ENCODE measurements at places on chromosomes 7 and 10.

DNA sequence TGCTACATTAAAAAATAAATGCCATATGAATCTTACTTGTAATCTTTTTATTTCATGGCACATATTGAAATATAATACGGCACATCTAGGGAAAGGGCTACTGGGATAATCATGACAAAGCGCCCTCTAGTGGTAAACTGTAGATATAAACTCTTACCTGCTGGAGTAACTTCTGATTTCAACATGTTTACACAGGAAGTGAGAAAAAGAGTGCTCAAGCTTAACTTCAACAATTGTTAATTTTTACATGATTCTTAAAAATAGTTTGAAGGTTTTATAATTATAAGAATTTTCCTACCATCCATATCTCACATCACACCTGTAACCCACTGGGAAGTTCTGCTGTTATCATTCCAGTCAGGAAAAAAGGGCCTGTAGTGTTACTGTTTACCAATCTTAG is 2.0 kb upstream of the HEPACAM2 start:
- H3K4me3 ChIP-seq, result no peak overlapping the region
- no peak overlapping the region for H3K27ac ChIP-seq
- H3K36me3 ChIP-seq, result no peaks in the 10 kb centered on the region

DNA sequence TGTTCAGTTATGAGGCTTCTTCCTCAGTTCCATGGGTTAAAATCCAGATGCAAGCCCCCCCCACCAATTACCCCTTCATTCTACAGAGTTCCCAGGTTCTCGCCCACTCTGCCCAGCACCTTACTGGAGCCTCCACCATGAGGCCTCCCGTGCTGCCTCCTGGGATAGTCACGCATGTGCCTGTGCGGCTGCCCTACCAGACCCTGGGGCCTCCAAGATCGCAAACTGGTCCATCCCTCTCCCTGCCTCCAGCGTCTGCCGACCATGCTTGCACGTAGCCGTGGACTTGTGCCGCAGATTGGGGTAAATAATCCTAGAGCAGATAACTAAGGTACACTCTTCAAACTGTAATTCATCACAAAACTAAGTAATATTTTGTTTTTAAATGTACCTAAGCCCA is 611.2 kb downstream of the PTPRN2 start:
- no peaks in the 10 kb centered on the region for H3K36me3 ChIP-seq
- no peaks in the 10 kb centered on the region for H3K4me1 ChIP-seq
- no peaks in the 10 kb centered on the region for H3K27me3 ChIP-seq
- DNase-seq, result no peak

DNA sequence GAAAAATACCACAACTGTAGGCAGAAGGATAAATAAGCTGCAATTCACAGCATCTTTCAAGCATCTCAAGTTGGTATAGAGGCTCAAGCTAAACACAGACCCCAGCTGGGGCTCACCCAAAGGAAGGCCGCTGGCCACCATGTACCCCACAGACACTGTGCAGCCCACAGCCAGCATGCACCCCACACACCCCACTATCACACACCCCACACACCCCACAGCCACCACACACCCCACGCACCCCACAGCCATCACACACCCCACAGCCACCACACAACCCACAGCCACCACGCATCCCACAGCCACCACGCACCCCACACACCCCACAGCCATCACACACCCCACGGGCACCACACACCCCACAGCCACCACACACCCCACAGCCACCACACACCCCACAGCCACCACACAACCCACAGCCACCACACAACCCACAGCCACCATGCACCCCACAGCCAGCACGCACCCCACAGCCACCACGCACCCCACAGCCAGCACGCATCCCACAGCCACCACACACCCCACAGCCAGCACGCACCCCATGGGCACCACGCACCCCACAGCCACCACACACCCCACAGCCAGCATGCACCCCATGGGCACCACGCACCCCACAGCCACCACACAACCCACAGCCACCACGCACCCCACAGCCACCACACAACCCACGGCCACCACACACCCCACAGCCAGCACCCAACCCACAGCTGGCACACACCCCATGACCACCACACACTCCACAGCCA is 214.7 kb downstream of the DNAJB6 start:
- no peak for DNase-seq
- H3K4me1 ChIP-seq, result no peaks in the 10 kb centered on the region
- no peaks in the 10 kb centered on the region for H3K36me3 ChIP-seq
- no peak overlapping the region for H3K4me3 ChIP-seq
- no peak overlapping the region for H3K27ac ChIP-seq
- H3K27me3 ChIP-seq, result no peaks in the 10 kb centered on the region

DNA sequence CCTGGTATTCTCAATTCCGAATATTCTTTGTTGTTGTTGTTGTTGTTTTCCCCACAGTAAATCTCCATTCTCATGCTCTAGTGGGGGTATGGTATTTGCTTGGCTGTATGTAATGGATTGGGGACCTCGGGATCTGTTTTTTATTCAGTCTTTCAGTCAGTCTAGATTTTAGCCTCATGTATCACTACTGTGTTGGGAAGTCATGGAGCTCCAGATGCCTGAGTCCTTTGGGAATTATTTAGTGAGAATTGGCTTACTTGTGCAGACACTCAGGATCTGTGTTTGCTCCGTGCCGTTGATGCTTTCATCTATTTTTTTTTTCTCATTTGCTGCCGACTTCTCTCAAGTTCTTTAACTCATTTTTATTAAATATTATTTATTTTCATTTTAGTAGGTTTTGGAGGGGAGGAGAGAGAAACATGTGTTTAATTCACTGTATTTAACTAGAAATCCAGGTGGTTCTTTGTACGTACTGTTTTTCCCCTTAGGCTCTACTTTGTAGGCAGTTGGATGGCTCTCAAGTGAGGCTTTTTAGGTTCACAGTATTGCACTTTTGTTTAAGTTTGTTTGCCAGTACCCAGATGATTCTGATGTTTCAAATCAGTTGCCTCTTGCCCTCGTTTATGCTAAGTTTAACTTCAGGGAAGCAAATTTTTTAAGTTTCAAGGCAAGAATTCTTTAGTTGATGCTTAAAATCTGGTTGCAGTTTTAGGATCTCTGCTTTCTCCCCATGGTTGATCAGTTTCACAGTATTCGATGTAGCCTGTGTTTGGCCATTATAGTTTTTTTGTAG is 36.9 kb downstream of the ZNRF2 start:
- H3K4me3 ChIP-seq, result peak overlapping the region; percentile 57
- H3K27ac ChIP-seq, result peak overlapping the region; percentile 87
- H3K27me3 ChIP-seq, result no peaks in the 10 kb centered on the region
- no peaks in the 10 kb centered on the region for H3K36me3 ChIP-seq
- peaks cover 18% of the 10 kb centered on the region for H3K4me1 ChIP-seq

GRCh38 chr10:79295563-79295962 is 51.7 kb upstream of the PPIF start:
- no peaks in the 10 kb centered on the region for H3K27me3 ChIP-seq
- DNase-seq, result no peak
- no peak overlapping the region for H3K27ac ChIP-seq
- peaks cover 38% of the 10 kb centered on the region for H3K36me3 ChIP-seq
- H3K4me3 ChIP-seq, result no peak overlapping the region
- H3K4me1 ChIP-seq, result peaks cover 12% of the 10 kb centered on the region

All from GM12878 (cell line).